ENCODE measurements at places on chromosomes 2 and 18.

DNA sequence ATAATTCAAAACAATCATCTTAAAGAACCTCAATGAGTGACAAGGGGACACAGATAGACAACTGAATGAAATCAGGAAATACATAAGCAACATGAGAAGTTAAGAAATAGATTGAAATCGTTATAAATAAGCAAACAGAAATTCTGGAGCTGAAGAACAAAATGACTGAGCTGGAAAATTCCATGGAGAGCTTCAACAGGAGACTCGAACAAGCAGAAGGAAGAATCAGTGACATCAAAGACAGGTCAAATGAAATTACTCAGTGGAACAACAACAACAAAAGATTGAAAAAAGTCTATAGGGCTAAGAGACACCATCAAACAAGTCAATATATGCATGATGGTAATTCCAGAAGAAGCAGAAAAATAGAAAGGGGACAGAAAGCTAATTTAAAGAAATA lies 89.5 kb upstream of the ALKAL2 start:
- no peak for DNase-seq

DNA sequence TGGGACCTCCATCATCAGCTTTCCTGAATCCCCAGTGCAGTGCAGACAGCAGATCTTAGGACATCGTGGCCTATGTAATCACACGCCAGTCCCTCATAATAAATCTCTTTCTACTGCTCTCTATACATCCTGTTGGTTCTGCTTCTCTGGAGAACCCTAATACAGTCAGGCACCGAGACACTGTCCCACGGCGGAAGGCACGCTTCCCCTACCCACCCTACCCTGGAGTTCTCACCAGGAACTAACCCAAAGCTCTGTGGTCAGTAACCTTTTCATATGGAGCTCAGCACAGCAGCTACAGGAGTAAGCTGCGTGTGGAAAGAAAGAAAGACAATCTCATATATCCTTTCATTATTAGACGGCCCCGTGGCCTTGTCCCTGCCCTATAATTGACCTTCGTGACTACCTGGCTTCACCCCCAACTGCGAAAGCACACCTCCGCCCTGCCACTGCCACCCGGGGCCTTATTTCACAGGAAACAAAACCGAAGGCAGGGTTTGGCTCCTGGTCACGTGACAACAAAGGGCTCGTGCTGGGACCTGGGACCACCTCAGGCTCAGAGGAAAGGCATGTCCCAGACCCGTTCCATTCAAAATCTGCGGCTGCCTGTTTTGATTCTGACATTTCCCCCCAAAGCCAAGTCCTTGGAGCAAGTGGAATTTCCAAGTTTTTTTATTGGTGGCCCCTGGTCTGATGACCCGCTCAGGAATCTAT lies 99.7 kb upstream of the ODC1 start:
- no peak for DNase-seq

DNA sequence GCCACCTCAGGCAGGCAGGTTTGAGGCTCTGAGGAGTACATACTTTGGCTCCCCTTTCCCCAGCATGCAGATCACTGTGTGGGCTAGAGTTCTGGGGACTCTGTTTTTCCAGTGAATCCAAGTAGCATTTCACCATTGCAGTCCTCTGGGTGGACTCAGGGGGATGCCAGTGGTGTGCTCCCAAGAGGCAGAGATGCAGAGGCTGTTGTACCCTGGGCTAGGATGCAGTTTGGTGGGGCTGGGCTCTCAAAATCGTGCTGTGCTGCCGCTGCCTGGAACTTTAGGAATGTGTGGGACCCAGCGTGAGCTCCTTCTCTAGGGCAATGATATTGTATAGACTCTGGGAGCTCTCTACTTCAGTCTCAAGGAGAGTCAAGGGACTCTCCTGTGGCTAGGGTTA lies 104.9 kb downstream of the MYO3B start:
- no peak for DNase-seq

DNA sequence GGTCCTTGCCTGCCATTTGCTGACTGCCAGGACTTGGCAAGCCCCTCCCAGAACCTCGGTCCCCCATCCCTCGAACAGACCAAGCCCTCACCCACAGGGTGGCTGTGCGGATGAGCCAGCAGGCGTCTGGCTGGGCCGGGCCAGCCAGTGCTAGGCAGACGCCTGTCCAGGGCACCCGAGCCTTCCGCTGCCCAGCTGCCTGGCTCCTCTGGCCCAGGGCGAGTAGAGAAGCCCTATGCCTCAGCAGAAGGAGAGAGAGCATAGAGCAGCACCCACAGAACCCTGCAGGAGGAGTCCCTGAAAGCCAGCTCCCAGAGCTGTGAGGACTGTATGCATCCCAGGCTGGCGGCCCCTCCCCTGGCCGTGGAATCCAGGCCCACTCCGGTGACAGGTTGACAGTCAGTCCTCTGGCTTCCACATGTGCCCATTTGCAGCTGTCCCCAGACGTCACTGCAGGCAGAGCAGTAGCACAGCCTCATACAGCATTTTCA lies 62.1 kb upstream of the GLI2 start:
- no peak for DNase-seq

DNA sequence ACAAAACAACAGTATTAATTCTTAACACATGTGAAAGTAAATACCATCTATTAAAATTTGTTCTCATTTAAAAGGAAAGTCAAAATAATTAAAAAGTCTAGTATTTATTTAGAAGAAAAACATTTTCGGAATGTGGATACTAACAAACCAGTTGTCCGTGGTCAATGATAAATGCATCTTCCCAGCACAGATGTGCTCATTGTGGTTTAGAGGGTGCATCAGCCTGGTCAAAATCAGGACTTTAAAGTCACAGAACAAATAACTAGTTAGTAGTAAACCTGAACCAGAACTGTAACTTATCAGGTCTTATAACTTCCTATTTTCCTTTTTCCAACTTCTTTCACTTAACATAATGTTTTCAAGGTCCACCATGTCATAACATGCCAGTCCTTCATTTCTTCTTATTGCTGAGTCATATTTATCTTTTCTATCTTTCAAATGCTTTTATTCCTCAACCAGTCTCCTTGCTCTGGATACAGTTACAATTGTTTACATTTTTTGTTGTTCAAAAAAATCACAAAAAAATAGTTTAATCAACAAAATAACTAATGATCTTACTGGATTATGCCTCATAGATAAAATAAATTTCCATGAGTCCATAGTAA lies 55.8 kb downstream of the ID2 start:
- DNase-seq: no peak

GRCh38 chr18:7904529-7904928 lies 337.4 kb downstream of the PTPRM start:
- DNase-seq: peak; percentile 17

- peak; percentile 36 for DNase-seq
Observed at GRCh38 chr18:53906681-53907080, 317.8 kb downstream of the MBD2 start.

DNA sequence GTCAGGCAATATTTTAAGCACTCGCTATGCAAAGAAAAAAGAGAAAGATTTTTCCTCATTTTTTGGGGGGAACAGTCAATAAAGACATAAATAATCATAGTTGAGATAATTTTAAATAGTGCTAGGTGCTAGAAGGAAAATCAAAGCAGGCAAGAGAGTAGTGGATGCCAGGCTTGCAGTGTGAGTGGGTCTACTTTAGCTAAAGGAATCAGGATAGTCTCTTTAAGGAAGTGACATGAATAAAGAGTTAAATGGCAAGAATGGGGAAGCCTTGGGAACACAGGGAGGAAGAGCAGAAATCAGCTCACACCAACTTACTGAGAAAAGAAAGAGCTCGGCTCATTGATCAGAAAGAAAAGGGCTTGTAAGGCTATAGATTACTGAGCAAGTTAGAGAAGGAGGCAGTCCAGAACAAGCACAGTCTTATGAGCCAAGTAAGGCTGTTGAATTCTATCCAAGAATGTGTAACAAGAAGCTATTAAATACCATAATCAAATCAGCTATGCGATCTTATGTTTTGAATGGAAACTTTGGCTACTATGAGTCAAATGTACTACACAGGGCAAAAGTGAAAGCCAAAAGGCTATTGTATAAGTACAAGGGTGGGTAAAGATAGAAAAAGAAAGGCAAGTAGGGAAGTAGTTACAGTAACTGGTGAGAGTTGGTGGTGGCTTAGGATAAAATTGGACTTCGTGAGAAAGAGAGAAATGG lies 833.8 kb upstream of the PIK3C3 start:
- DNase-seq: no peak

DNA sequence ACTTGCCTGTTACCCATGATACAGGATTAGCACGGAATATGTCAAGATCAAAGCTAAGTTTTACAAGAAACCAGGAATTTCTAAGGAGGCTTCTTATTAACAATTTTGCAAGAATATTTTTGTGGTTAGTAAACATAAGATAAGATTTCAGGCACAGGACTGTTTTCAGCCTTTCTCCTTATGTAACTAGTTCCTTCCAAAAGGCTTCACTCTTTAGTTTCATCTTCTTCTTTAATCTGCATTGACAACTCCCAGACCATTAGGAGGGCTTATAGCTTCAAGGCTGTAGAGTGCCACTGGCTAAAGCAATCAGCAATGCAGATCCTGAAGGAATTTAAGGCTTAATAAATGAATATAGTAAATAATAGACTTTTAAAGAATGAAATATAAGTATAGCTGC lies 29.3 kb downstream of the SLC14A1 start:
- no peak for DNase-seq
